Naive thymus-derived CD4-positive, alpha-beta T cell (primary cell): ENCODE measurements at places on chromosomes 6 and 20. TPM values are rescaled to one million over a fixed set of nuclear protein-coding genes. Genes with fewer than 3 reads are reported as not detected.

MTFR2 gene
- 1.9 TPM for total RNA-seq

DNA sequence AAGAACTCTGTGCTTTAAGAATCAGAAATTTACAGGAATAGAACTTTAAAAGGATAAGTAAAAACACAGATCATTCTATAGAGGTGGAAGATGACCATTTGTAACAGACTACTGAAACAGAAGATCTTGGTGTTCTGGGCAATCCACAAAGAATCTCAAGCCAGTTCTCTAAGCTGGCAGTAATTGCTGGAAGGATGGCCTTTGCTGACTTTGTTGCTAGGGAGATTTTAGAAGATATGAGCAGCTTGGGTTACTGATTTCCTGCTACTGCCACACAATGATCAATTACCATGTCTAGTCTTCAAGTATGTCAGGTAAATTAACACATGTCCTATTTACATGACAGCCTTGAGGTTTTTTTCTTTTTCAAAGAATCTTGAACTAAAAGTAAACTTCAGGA, 31.1 kb downstream of the SNAP91 start:
- no peak for DNase-seq
- H3K27me3 ChIP-seq: no peaks in the 10 kb centered on the region
- H3K36me3 ChIP-seq: no peaks in the 10 kb centered on the region
- H3K4me1 ChIP-seq: no peaks in the 10 kb centered on the region

- DNase-seq: no peak
- no peak overlapping the region for H3K4me3 ChIP-seq
- H3K4me1 ChIP-seq: no peaks in the 10 kb centered on the region
- H3K36me3 ChIP-seq: no peaks in the 10 kb centered on the region
Observed at GRCh38 chr6:7268816-7269555, 44.0 kb downstream of the SSR1 start.

- DNase-seq: no peak
- no peaks in the 10 kb centered on the region for H3K27me3 ChIP-seq
- no peak overlapping the region for H3K27ac ChIP-seq
- no peak overlapping the region for H3K4me3 ChIP-seq
- H3K4me1 ChIP-seq: no peaks in the 10 kb centered on the region
Observed at GRCh38 chr6:15913573-15913972, 215.3 kb upstream of the MYLIP start.

DNA sequence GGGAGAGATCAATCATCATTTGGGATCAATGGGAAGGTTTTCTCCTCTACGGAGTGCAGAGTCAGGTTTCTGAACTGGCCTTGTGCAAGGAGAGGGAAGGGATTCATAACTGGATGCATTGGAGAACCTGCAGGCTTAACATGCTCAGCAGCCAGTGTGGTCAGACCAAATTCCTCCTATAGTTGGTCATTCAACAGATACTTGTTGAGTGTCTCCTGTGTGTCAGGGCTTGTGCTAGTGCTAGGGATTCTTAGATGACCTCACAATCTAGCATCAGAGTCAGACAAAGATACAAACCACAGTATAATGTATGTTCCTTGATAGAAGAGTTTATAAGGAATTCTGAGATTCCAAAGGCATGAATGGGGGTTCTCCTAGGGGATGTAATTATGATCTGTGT, 23.9 kb downstream of the RALY start:
- H3K36me3 ChIP-seq: no peaks in the 10 kb centered on the region
- DNase-seq: no peak
- H3K4me3 ChIP-seq: no peak overlapping the region
- H3K27me3 ChIP-seq: no peaks in the 10 kb centered on the region
- peaks cover 61% of the 10 kb centered on the region for H3K4me1 ChIP-seq
- no peak overlapping the region for H3K27ac ChIP-seq

- H3K4me3 ChIP-seq: no peak overlapping the region
- no peak for DNase-seq
- H3K4me1 ChIP-seq: no peaks in the 10 kb centered on the region
- H3K36me3 ChIP-seq: no peaks in the 10 kb centered on the region
- no peak overlapping the region for H3K27ac ChIP-seq
Observed at GRCh38 chr6:167796192-167796981, 30.3 kb upstream of the AFDN start.

DEF6 gene
- total RNA-seq: 211 and 220 TPM in 2 replicates

CCN5 gene
- total RNA-seq: not detected

PPP1R14C gene
- total RNA-seq: not detected

- peak overlapping the region; percentile 26 for H3K27ac ChIP-seq
- H3K36me3 ChIP-seq: no peaks in the 10 kb centered on the region
- no peak for DNase-seq
- no peaks in the 10 kb centered on the region for H3K27me3 ChIP-seq
- H3K4me3 ChIP-seq: no peak overlapping the region
Observed at GRCh38 chr6:30781743-30782424, 37.5 kb upstream of the IER3 start.

DNA sequence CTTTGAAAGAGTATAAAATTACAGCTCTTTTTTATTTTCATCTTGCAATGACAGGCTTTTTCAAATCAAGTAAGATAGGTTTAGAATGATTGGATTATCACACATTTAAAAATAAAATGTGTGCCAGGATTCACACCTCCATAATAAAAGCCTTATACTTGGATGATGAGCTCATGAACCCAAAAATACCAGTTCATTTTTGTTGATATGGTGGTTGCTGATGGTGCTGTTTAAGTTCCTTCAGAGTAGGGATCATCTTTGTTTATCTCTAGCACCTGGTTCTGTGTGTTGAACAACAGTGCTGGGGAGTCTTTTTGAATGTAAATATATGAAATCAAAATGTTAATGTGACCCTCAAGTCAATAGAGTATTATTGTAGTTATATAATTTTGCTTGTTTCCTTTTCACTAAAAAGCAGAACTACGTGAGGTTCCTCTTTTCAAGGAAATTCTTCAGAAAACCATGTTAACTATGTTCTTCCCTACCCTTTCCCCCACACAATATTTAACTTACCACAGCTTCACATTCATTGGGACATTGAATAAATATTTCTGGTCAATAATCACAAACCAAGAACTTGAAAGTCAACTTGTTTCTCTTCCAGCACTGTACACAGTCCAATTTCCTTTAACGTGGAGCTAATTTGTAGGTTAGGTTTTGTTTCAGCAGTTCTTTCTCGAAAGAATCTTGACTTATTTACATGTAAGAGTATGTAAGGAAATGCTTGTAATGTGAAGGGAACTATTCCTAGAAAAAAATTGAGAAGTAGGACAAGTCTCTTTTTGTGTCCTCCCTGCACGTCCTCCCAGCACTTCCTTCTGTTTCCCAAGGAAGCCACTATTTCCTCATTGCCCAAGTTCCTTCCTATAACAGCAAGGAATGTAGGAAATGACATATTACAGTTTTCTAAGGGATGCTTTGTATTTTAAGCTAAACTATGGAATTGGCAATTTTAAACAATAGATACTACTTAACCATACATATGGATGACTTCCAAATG, 945.9 kb upstream of the CITED2 start:
- H3K4me1 ChIP-seq: no peaks in the 10 kb centered on the region
- no peaks in the 10 kb centered on the region for H3K27me3 ChIP-seq
- no peak for DNase-seq
- no peak overlapping the region for H3K4me3 ChIP-seq
- no peaks in the 10 kb centered on the region for H3K36me3 ChIP-seq

- H3K4me3 ChIP-seq: no peak overlapping the region
- no peak for DNase-seq
- no peaks in the 10 kb centered on the region for H3K36me3 ChIP-seq
- H3K27ac ChIP-seq: no peak overlapping the region
- no peaks in the 10 kb centered on the region for H3K4me1 ChIP-seq
Observed at GRCh38 chr6:66662721-66663507, 955.9 kb upstream of the EYS start.

GRCh38 chr20:18705910-18706309, 107.7 kb upstream of the SCP2D1 start:
- DNase-seq: no peak
- no peak overlapping the region for H3K4me3 ChIP-seq
- no peaks in the 10 kb centered on the region for H3K27me3 ChIP-seq

DNA sequence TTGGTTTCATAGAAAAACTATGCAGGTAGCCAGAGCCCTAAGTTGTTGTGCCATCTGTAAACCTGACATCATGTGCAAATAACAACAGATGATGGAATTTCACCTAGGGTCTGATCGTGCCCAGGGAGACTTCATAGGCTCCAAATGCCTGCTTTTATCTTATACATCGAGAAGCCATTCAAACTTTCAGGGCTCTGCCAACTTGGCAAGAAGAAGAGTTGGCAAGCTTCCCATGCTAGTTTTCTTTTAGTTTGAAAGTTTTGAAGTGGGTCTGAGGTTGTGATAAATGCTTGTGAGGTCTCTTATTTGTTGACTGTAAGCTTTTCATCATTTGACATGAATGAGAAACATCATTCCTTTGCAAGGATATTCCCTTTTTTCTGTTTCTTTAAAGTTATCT, 175.4 kb upstream of the FLRT3 start:
- no peaks in the 10 kb centered on the region for H3K36me3 ChIP-seq
- H3K4me1 ChIP-seq: no peaks in the 10 kb centered on the region
- no peak for DNase-seq
- no peaks in the 10 kb centered on the region for H3K27me3 ChIP-seq
- H3K4me3 ChIP-seq: no peak overlapping the region

E2F1 gene
- 1.6 TPM for total RNA-seq

GRCh38 chr6:114418304-114418972, 75.6 kb upstream of the HS3ST5 start:
- H3K4me1 ChIP-seq: no peaks in the 10 kb centered on the region
- H3K27me3 ChIP-seq: no peaks in the 10 kb centered on the region
- no peak overlapping the region for H3K4me3 ChIP-seq
- DNase-seq: no peak

GRCh38 chr6:110575925-110576463, 99.6 kb upstream of the SLC22A16 start:
- no peak overlapping the region for H3K27ac ChIP-seq
- no peaks in the 10 kb centered on the region for H3K36me3 ChIP-seq

- DNase-seq: no peak
- no peaks in the 10 kb centered on the region for H3K27me3 ChIP-seq
- H3K4me1 ChIP-seq: peaks cover 49% of the 10 kb centered on the region
- peak overlapping the region; percentile 0 for H3K4me3 ChIP-seq
Observed at GRCh38 chr6:137873273-137873762, 6.3 kb downstream of the TNFAIP3 start.

DNA sequence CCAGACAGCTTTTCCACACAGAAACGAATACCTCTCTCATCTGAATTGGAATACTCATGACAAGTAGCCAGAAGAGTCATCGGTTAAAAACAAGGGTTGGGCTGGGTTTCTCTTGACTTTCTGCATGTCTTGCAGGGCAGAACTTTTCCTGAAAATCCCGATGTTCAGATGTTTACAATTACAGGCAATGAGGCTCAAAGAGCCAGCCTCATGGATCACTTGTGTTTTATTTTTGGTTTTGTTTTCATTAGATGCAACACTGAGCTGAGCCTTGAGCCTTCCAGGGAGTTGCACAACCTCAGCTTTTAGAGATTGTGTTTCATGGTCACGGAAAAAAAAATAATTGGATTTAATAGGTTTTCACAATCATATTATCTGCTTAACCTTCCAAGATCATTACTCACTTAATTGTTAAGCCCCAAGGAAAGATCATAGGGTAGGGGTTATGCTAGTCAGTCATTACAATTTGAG, 288.1 kb upstream of the PRDM1 start:
- no peak for DNase-seq
- H3K27ac ChIP-seq: no peak overlapping the region
- H3K4me3 ChIP-seq: no peak overlapping the region
- H3K4me1 ChIP-seq: no peaks in the 10 kb centered on the region

GRCh38 chr6:163289447-163289846, 125.1 kb upstream of the QKI start:
- no peaks in the 10 kb centered on the region for H3K4me1 ChIP-seq
- DNase-seq: no peak
- H3K27ac ChIP-seq: no peak overlapping the region
- no peaks in the 10 kb centered on the region for H3K36me3 ChIP-seq
- no peak overlapping the region for H3K4me3 ChIP-seq

GRCh38 chr6:30152016-30152673, 8.9 kb downstream of the TRIM10 start:
- H3K27ac ChIP-seq: no peak overlapping the region
- no peaks in the 10 kb centered on the region for H3K27me3 ChIP-seq
- H3K4me1 ChIP-seq: no peaks in the 10 kb centered on the region
- H3K4me3 ChIP-seq: no peak overlapping the region
- no peaks in the 10 kb centered on the region for H3K36me3 ChIP-seq
- DNase-seq: no peak

- no peak overlapping the region for H3K4me3 ChIP-seq
- H3K4me1 ChIP-seq: no peaks in the 10 kb centered on the region
Observed at GRCh38 chr6:1110941-1111349, 201.0 kb upstream of the FOXQ1 start.

- no peaks in the 10 kb centered on the region for H3K4me1 ChIP-seq
- no peaks in the 10 kb centered on the region for H3K36me3 ChIP-seq
- no peaks in the 10 kb centered on the region for H3K27me3 ChIP-seq
- peak; percentile 65 for DNase-seq
- H3K4me3 ChIP-seq: no peak overlapping the region
Observed at GRCh38 chr20:36439040-36439730, 102.1 kb upstream of the MYL9 start.

- no peaks in the 10 kb centered on the region for H3K27me3 ChIP-seq
Observed at GRCh38 chr20:17179840-17180239, 47.0 kb upstream of the PCSK2 start.

DNA sequence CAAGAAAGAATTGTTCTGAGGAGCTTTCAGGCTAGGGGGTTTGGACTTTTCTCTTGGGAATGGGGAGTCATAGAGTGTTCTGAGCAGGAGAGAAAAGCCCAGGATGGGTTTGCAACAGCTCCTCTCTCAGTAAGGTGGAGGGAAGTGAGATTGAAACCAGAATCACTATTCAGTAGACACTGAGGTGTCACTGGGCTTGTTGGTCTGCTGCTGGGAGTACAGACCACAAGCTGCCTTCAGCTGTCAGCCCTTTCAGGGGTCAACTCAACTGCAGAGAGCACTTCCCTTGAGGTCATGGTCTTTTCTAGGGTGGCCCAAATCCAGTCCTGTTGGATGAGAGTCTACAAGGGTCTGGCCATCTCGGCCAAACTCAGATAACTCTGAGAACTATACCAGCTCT, 12.9 kb upstream of the FOXA2 start:
- DNase-seq: no peak
- H3K27me3 ChIP-seq: no peaks in the 10 kb centered on the region
- H3K27ac ChIP-seq: no peak overlapping the region
- H3K36me3 ChIP-seq: no peaks in the 10 kb centered on the region
- no peak overlapping the region for H3K4me3 ChIP-seq

GRCh38 chr6:127302728-127303660, 36.3 kb downstream of the RNF146 start:
- no peak overlapping the region for H3K4me3 ChIP-seq
- no peaks in the 10 kb centered on the region for H3K4me1 ChIP-seq
- H3K27me3 ChIP-seq: no peaks in the 10 kb centered on the region
- peak; percentile 44 for DNase-seq
- H3K36me3 ChIP-seq: no peaks in the 10 kb centered on the region

- no peaks in the 10 kb centered on the region for H3K4me1 ChIP-seq
- no peak overlapping the region for H3K4me3 ChIP-seq
- H3K36me3 ChIP-seq: no peaks in the 10 kb centered on the region
- H3K27ac ChIP-seq: no peak overlapping the region
- no peaks in the 10 kb centered on the region for H3K27me3 ChIP-seq
- DNase-seq: no peak
Observed at GRCh38 chr6:161169696-161170095, 104.2 kb downstream of the AGPAT4 start.

- H3K27me3 ChIP-seq: no peaks in the 10 kb centered on the region
- no peaks in the 10 kb centered on the region for H3K4me1 ChIP-seq
- no peak overlapping the region for H3K4me3 ChIP-seq
- no peak overlapping the region for H3K27ac ChIP-seq
- no peaks in the 10 kb centered on the region for H3K36me3 ChIP-seq
Observed at GRCh38 chr6:79028641-79029314, 49.3 kb downstream of the PHIP start.
